ENCODE measurements at places on chromosomes 13 and 19.
A peak's percentile ranks its signal among the peaks of the same experiment; 100 is the strongest.

- DNase-seq: no peak
These were observed 42.6 kb downstream of the RCBTB2 start for GRCh38 chr13:48490241-48490640.

DNA sequence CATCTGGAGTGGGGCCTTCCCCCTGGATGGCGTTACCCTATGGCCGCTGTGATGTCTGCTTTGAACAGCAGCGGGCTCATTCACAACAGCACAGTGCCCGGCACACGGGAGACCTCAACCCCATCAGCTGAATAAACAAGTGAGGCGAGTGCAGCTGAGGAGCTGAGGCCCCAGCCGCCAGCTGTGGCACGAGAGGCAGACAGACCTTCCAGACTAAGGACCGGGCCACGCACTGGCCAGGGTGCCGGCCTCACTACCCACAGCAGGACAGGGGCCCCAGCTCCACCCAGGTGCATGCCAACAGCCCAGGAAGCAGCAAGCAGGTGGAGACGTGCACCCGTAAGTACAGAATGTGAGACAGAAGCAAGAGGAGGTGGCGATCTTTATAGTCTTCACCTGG lies 39.6 kb downstream of the STK24 start:
- no peak for DNase-seq

GRCh38 chr19:57302020-57302465 lies 18.2 kb upstream of the ZNF543 start:
- DNase-seq: no peak

DNA sequence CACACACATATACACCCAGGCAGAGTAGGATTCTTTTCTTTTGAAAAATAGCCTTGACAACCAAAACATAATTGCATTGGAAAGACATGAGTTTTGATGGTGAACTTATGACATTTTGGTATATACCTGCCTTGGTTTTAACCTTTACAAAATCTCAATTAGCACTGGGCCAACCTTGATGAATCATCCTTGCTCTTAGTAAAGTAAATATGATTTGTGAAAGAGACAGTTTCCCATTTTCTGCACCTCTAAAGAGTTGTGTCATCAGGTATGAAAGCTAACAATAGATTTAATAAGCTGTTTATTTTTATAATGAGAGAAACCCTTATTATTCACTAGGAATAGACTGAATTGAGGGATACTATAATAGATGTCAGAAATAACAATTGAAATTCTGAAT lies 15.7 kb upstream of the ENOX1 start:
- DNase-seq: no peak

DNA sequence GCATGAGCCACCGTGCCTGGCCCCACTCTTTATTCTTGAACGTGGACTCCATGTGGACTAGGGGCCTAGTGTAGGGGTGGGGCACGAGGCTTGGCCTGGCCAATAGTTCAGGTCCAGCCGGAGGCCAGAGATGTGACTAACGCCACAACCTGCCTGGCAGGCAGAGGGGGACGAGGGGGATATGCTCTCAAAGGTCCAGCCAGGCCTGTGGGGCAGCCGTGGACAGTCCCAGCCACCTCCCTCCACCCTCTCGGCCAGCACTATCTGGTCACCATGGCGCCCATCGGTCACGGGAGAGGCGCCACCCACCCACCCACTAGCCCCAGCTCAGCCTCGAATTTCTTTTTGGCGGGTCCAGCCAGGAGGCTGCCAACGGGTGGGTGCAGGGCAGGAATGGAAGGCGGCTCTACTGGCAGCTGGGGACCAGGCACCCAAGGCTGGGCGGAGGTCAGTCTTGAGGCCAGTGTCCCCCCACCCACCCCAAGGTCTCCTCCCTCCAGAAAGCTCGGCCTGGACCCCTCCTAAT lies 2.2 kb upstream of the CERS1 start:
- DNase-seq: no peak

DNA sequence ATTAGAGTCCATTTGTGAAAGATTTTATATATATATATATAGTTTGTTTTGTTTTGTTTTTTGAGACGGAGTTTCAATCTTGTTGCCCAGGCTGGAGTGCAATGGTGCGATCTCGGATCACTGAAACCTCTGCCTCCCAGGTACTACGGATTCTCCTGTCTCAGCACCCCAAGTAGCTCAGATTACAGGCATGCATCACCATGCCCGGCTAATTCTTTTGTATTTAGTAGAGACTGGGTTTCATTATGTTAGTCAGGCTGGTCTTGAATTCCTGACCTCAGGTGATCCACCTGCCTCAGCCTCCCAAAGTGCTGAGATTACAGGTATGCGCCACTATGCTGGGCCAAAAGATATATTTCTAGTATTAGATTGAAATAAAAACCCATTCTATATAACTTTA lies 4.0 kb upstream of the ZNF701 start:
- DNase-seq: no peak

DNA sequence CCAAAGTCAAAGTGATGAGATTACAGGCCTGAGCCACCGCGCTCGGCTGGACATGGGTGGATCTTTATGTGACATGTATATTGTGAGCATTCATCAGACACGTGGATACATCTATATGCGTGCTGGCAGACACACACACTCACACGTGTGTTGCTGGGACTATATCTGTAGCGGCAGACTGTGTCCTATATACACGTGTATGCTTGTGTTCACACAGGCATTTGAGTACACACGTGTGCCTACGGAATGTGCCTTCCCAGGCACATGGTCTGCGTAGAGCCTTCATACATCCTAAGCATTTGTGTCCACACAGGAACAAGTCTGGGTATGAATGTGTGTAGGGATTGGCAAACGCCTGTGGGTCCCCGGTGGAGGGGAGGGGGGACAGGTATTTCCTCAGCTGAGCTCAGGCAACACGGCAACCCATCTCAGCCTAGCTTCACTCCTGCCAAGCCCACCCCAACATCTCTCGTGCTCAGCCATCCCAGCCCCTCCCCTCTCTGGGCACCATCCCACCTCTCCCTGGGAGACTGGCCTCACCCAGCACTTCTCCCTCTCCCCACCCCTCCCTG lies 2.6 kb downstream of the UNC13A start:
- DNase-seq: no peak

DNA sequence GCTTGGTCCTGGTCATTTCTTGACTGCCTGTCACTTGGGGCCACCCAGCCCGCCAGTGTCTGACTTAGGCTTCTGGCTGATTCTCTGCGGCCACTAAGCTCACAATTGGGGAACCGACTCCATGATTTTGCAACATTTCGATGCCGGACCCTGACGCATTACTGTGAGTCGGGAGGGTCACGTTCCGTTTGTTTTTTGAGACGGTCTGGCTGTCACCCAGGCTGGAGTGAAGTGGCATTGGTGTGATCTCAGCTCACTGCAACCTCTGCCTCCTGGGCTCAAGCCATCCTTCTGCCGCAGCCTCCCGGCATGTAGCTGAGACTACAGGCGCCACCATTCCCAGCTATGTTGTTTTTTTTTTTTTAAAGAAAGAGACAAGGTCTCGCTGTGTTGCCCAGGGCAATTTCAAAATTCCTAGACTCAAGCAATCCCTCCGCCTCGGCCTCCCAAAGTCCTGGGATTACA lies 3.2 kb upstream of the ADAT3 start:
- peak; percentile 28 for DNase-seq

DNA sequence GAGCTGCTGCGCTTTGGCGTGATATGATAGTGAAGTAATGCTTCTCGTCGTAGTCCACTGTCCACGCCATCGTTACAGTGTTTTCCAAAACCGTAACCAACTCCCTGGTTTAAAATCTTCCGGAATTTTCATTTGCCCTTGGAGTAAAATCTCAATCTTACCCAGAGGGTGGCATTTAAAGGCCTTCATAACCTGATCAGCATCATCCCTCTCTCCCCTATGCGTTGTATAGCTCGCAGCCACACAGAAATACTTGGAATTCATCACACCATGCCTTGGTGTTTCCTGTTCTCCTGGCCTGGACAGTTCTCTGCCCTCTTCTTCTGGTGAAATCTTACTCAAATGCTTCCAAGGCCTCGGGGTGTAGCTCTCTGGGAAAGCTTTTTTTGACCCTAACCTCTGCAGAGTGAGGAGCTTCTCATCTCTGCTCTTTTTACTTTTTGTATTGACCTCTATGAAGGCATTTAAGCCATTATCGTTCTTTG lies 839 bp downstream of the MPHOSPH8 start:
- DNase-seq: no peak

GRCh38 chr19:48966541-48967345 lies 1.6 kb downstream of the FTL start:
- DNase-seq: no peak

DNA sequence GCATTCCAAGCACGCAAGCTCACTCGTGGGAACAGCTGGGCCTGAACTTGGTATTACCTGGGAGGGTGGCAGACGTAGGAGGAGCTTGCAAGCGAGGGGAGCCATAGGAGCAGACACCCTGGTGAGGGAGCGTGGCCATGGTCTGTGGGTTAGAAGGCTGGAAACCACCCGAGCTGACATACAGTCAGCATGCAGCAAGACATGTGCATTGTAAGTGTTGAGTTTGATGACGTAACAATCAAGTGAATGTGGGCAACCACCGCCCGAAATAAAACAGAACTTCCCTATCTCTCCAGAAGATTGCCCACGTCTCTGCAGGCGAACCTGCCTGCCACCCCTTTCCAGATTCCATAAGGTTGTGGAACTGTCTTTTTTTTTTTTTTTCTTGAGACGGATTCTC lies 26.8 kb downstream of the UBXN6 start:
- peak; percentile 39 for DNase-seq

- no peak for DNase-seq
These were observed 24.5 kb upstream of the CYSLTR2 start for GRCh38 chr13:48629277-48629676.

GRCh38 chr19:46823049-46823448 lies 27.6 kb downstream of the AP2S1 start:
- DNase-seq: no peak

DNA sequence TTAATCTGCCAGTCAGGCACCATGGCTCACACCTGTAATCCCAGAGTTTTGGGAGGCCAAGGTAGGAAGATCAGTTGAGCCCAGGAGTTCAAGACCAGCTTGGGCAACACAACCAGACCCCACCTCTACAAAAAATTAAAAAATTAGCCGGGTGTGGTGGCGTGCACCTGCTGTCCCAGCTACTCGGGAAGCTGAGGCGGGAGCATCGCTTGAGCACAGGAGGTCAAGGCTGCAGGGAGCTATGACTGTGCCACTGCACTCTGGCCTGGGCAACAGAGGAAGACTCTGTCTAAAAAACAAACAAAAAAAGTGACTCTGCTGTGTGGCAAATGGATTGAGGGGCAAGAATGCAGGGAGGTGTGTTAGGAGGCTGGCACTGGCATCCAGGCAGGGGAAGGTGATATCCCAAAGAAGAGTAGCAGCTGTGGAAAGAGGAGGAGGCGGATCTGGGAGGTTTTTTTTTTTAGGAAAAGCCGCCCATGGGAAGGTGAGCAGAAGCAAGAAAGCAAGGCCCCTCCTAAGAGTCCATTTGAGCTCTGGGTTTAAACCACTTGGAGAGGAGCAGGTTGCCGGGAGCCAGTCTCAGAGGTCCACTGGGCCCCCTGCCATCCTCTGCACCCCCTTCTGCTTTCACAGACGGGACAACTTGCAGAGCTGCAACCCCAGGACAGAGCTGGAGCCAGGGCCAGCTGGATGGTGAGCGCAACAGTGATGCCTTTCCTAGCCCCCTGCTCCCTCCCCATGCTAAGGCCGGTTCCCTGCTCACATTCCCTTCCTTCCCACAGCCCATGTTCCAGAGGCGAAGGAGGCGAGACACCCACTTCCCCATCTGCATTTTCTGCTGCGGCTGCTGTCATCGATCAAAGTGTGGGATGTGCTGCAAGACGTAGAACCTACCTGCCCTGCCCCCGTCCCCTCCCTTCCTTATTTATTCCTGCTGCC lies 2.1 kb downstream of the HAMP start:
- DNase-seq: peak; percentile 79

DNA sequence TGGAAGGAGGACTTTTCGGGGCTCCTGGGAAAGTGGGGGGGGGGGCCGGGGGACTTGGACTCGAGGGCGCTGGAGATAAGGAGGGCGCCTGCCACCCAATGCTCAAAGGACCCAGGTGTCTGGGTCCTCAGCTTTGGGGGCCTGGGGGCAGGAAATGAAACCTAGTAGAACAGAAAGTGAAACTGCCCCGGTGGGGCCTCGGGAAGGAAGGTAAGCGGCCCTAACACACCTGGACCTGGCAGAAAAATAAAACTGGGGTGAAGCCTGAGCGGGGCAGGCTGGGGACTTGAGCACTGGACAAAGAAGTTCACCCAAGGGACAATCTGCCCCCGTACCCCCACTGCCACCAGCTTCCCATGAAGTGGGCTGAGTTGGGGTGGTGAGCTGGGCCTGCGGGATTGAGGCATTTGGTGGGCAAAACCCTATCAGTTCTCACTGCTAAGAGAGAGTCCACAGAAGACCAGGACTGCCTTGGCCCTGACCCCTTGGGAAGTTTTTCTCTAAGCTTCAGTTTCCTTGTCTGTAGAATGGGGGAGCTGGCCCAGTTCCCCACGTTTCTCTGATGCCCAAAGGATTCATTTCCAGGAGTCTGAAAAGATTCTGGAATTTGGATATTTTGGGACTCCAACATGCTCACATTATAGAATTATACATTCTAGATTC lies 2.3 kb downstream of the PRKD2 start:
- no peak for DNase-seq

DNA sequence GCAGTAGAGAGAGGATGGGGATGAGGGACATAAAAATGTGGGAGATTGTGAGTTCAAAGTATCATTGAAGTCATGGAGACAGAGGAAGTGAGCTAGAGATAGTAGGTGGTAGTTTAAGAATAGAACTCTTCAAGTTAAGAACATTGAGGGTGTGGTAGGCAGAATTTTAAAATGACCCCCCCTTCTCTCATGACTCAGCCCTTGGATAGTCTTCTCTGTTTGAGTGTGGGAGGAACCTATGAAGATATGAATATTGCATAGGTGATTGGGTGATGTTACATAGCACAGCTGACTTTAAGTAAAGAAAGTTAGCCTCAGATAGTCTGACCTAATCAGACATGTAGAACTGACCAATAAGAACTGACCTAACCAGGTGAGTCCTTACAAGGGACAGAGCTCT lies 418.6 kb downstream of the FOXO1 start:
- peak; percentile 52 for DNase-seq

DNA sequence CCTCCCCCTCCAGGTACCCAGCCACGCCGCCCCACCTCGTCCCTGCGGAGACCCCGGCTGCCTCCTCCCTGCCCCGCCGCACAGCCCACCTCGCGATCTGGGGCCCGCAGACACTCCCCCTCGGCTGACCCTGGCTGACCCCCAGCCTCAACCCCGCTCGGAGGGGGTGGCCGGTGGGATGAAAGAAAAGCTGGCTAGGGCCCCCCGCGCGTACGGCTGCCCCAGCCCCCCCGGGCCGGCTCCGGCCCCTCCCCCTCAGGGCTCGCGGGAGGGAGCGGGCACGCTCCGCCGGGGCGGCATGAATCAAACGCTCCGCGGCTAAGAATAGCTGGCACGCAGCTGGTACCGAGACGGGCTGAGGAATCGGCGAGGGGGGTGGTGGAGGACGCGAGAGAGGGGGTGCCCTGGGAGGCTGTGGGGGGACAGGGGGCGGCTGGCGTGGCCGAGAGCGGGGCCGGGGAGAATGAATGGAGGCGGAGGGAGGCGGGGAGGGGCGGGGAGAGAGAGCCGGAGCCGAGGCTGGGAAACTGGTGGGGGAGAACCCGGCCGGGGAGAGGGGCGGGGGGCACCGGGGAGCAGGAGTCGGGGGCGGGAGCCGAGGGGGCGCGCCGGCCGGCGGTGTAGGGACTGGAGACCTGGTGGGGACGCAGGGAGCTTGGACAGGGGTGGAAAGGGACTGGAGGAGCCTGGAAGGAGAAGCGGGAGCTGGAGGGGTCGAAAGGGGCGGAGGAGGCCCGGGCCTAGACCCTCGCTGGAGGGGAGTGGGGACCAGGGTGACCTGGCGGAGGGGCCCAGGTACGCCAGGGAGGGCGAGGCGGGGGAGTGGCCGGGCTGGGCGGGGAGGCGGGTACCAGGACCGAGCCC lies 1.1 kb downstream of the SHANK1 start:
- DNase-seq: no peak

GRCh38 chr19:6416658-6417405 lies 7.8 kb downstream of the KHSRP start:
- DNase-seq: no peak

All from putamen (tissue), 1 donor.